ENCODE measurements at places on chromosomes 3 and 15.
A peak's percentile ranks its signal among the peaks of the same experiment; 100 is the strongest.

- no peak for DNase-seq
Observed at GRCh38 chr3:97712919-97713318, 51.6 kb upstream of the ARL6 start.

GRCh38 chr3:183815563-183815940 is 9.8 kb downstream of the MAP6D1 start:
- DNase-seq = peak; percentile 33

GRCh38 chr15:40050788-40051470 is 11.9 kb upstream of the SRP14 start:
- peak; percentile 35 for DNase-seq

GRCh38 chr3:8298021-8298954 is 203.3 kb upstream of the LMCD1 start:
- DNase-seq = no peak

DNA sequence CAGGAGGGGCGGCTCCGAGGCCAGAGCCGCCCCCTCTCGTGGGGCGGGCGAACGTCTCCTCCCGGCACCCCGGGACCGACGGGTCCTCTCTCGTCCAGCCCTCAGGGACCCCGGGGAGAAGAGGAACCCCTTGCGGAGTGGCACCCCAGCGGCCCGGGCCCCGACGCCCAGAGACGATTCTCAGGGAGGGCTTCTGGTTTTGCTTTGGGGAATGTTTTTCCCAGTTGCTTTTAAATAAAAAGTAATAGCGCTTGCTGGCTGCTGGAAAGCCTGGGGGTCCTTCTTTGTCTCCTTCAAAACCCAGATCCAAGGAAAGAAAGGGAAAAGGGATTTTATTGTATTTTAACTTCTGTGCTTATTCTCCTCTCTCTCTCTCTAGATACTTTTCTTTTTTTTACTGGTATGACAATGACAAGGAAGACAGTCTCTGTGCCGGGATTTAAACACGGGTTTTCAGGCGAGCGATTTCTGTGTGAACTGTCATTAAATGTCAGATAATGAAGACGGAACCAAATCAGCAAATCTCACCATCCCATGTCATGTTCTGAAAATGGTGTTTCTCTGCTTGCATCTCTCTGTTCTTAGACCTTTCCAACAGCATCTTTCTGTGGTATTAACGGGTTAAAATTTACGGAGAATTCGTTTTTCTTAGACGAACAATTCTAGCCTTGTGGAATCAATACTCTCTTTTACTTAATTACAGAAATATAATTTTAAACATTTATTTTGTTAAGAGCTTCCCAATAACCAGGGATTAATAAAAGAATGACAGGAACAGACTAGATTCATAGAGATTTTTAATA is 530 bp upstream of the PCOLCE2 start:
- DNase-seq = no peak

DNA sequence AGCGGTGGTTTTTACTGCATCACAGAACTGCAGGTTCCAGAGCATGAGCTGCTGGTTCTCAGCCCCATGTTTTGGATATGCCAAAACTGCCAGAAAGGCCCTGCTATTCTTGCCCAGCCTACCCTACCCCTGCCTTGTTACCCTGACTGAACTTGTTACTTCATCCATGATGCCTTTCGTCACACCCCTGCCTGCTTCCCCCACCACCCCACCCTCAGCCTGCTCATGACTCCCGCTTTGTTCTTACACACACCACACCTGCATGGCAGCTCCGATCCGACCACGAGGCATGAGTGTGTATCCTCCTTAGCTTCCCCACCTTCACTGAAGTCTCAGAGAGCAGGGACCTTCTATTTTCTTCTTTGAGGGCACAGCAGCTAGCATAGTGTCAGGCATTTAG is 5.1 kb upstream of the TM4SF1 start:
- DNase-seq = no peak

DNA sequence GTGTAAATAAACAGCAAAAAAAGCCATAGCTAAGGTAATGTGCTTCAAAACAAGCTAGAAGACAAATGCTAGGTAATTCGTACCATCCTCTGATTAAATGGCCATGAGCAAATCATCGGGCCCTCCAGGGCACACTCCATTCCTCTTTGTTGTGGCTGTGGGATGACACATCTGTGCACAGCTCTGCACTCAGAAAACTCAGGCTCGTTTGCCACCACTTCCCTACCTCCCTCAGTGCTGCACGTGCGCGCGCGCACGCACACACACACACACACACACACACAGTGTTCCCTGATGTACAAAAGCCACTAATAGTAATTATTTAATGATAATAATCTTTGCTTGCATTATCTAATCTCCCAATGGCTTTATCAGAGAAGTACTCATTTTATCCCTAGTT is 336.6 kb downstream of the FEZF2 start:
- no peak for DNase-seq

DNA sequence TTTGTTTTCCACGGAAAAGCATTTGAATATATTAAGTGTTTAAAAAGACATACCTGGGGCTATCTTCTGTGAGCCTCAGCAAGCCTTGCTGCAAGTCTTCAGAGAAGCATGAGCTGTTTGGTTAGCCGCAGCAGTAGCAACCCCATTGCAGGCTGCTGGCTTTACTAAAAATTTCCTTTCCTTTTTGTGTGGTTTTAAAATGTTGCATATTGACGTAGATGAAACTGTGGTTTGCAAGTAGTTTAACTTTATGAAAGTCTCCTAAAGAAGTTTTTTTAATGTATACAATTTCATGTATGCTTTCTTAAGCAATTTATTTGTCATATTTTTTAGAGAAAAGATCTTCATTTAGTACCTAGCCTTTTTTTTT is at the start of gene GPR171:
TSS of gene GPR171 (minus strand) at position 166 of the 370 bp plus-strand sequence. CDS start 3,830 bp downstream, outside the sequence.
- peak; percentile 79 for DNase-seq

DNA sequence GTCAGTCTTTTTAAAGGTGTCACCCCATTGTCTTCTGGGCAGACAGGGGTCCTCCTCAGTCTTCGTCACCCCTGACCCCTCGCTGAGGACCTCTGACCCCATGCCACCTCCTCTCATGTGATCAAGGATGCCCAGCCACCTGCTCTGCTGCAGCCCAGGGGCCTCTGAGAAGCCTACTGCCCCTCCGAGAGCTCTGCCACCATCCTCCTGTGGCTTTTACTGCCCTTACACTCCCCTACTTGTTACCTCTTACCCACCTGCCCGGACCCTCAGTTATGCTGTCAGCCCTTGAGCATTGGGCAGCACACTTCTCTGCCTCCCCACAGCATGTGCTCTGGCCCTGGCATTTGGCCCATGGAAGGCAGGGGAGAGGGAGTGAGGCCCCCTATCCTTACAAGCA is 123.2 kb downstream of the LRRK1 start:
- no peak for DNase-seq

DNA sequence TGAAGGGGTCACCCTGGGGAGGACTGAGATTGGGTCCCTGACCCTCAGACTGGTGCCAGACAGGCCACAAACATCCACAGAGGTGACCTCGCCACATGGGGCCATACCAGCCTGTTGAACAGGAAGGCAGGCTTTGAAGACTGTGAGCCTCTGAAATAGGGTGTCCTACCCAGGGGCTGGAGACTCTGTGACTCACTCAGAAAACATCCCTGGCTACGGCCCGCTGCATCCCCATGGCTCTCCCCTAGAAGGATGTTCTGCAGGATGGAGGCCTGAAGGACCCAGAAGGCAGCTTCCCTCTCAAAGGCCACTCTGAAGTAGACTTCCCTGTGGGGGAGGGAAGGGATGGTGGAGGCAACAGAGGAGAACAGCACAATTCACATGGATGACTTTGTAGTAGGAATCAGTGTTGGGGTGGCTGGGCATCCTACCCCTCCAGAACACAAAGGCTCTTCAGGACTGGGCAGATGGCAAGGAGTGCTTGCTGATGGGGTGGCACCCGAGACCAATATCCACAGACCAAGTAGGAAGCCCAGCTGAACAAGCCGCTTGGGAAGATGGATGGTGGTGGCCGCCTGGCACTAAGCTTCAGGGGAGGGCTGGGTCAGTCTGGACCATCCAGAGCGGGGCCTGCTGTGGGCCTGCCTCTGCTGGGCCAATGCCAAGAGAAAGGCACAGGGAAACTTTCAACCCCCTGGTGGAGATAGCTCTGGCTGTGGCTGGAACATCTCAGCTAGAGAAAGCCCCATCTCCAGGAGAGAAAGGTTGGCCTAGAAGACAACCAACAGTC is 37.6 kb upstream of the DUSP7 start:
- DNase-seq = no peak

GRCh38 chr3:64072126-64072525 is 48.8 kb upstream of the PSMD6 start:
- DNase-seq = no peak

DNA sequence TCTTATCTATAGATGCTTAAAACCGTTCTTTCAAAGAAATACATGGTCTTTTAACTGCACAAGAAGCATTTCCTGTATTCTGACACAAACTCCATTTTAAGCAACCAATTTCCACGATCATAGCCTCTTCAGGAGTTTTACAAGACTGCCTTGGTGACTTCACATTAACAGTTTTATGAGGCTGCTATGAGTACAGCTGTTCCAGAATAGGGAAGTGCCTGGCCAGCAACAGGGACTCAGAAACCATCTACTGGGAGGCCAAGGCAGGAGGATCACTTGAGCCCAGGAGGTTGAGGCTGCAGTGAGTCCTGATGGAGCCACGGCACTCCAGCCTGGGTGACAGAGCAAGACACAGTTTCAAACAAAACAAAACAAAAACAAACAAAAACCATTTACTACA is 78.4 kb downstream of the B3GNT5 start:
- no peak for DNase-seq

DNA sequence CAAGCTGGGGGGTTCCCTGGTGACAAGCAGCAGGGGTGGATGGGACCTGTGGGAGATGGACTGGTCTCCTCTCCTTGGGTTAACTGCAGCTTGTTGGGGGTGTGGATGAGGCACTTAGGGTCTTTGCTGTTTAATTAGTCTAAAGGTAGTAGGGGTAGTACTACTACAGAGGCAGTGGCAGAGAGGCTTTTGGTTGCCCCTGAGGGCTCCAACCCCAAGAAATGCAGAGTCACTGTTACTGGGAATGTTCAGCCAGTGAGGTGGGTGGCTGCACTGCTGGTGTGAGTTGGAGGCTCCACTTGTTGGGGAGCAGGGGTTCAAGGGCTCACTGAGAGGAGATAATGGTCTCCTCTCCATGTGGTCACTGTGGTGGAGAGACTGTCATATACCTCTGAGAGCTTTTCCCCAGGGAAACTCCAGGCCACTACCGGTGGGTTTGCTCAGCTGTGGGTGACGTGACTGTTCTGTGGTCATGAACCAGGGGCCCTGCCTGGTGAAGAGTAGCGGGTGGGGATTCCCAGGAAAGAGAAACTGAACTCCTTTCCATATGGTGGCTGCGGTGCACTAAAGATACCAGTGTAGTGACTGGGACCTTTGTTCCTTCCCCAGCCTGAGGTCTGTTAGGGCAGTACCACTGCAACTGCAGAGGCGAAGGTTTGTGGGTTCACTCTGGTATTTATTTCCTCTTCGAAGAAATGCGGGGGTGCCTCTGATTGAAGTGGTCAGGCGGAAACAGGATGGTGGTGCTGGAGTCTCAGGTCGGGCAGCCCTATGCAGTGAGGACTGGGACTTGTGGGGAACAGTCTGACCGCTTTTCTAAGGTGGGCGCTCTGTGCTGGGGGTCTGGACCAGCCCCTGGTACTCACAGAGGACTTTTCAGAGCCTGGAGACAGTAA is 68.9 kb upstream of the TNFSF10 start:
- peak; percentile 86 for DNase-seq

GRCh38 chr15:42490291-42490670 is 660 bp downstream of the ZNF106 start:
- DNase-seq = peak; percentile 10

All from CD4-positive, alpha-beta T cell treated with Interleukin-12 subunit alpha and Interleukin-12 subunit beta, for 1 hour (primary cell).